H1 (cell line): ENCODE measurements at places on chromosomes 1 and 21. TPM values are rescaled to one million over a fixed set of nuclear protein-coding genes. Genes with fewer than 3 reads are reported as not detected.

- H3K36me3 ChIP-seq = no peaks in the 10 kb centered on the region
- no peak for DNase-seq
- no peak overlapping the region for H3K27ac ChIP-seq
- no peaks in the 10 kb centered on the region for H3K4me1 ChIP-seq
Measured at GRCh38 chr21:17428484-17428869, 84.4 kb upstream of the CXADR start.

DNA sequence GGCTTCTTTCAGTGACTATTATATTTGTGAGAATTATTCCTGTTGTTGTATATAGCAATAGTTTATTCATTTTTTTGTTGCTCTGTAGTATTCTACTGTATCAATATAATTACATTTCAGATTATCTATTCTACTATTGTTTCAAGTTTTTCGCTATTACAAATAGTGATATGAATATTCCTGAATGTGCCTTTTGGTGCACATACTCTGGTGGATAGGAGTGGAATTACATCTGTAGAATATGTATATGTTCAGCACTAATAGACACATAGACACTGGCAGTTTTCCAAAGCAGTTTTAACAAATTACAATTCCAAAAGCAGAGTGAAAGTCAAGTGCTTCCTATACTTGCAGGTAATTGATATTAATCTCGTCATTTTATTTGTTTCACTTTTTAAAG lies 696.2 kb upstream of the PRMT6 start:
- H3K4me3 ChIP-seq = no peak overlapping the region
- no peak overlapping the region for H3K27ac ChIP-seq
- H3K36me3 ChIP-seq = no peaks in the 10 kb centered on the region
- H3K27me3 ChIP-seq = no peaks in the 10 kb centered on the region
- no peaks in the 10 kb centered on the region for H3K4me1 ChIP-seq
- DNase-seq = no peak

GRCh38 chr1:23726686-23727085 lies 16.6 kb upstream of the ELOA start:
- H3K27me3 ChIP-seq = no peaks in the 10 kb centered on the region
- DNase-seq = no peak
- no peaks in the 10 kb centered on the region for H3K4me1 ChIP-seq
- H3K27ac ChIP-seq = no peak overlapping the region
- no peaks in the 10 kb centered on the region for H3K36me3 ChIP-seq

DNA sequence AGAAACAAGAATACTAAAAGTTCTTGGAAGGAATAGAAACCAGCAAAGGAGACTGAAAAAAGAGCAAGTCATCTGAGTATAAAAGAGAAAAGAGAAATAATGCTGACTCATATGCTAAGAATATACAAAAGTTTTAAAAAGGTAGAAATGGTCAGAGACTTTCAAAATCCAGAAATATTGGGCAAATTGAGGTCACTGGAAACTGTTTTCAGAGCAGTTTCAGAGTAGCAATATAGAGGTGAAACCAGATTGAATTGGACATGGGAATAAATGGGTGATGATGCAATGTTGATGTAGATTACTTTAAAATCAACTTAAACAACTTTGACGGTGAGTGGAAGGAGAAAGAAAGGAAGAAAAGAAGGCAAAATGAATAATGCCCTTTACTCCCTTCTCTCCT lies 1.8 kb upstream of the RPS6KC1 start:
- H3K4me3 ChIP-seq = no peak overlapping the region
- H3K4me1 ChIP-seq = peaks cover 2% of the 10 kb centered on the region; the same call in 1 of the 2 replicates
- H3K27me3 ChIP-seq = no peaks in the 10 kb centered on the region
- DNase-seq = no peak
- no peak overlapping the region for H3K27ac ChIP-seq
- no peaks in the 10 kb centered on the region for H3K36me3 ChIP-seq

- no peaks in the 10 kb centered on the region for H3K36me3 ChIP-seq
- peak overlapping the region; percentile 94 for H3K4me3 ChIP-seq
- H3K4me1 ChIP-seq = peaks cover 14% of the 10 kb centered on the region
- H3K27ac ChIP-seq = peak overlapping the region; percentile 73
- no peak for DNase-seq
Measured at GRCh38 chr1:24745711-24746413, 615 bp downstream of the CLIC4 start.

GPR153 gene
- total RNA-seq = 5.7 and 6.1 TPM in 2 replicates

- H3K27ac ChIP-seq = no peak overlapping the region
- H3K4me3 ChIP-seq = no peak overlapping the region
- H3K4me1 ChIP-seq = no peaks in the 10 kb centered on the region
- H3K27me3 ChIP-seq = no peaks in the 10 kb centered on the region
Measured at GRCh38 chr1:227185291-227185690, 133.0 kb downstream of the CDC42BPA start.

GRCh38 chr1:150225546-150225945 lies 10.4 kb downstream of the ANP32E start:
- H3K27ac ChIP-seq = no peak overlapping the region
- no peaks in the 10 kb centered on the region for H3K27me3 ChIP-seq
- H3K4me3 ChIP-seq = no peak overlapping the region
- no peaks in the 10 kb centered on the region for H3K4me1 ChIP-seq

GRCh38 chr21:38490411-38491020 lies 7.8 kb downstream of the ERG start:
- H3K4me1 ChIP-seq = peaks cover 14% of the 10 kb centered on the region
- no peak for DNase-seq
- no peak overlapping the region; the same call in 1 of the 2 replicates for H3K27ac ChIP-seq
- H3K27me3 ChIP-seq = no peaks in the 10 kb centered on the region
- H3K36me3 ChIP-seq = no peaks in the 10 kb centered on the region

SH3BGR gene
- total RNA-seq = 5.5 and 5.9 TPM in 2 replicates

DNA sequence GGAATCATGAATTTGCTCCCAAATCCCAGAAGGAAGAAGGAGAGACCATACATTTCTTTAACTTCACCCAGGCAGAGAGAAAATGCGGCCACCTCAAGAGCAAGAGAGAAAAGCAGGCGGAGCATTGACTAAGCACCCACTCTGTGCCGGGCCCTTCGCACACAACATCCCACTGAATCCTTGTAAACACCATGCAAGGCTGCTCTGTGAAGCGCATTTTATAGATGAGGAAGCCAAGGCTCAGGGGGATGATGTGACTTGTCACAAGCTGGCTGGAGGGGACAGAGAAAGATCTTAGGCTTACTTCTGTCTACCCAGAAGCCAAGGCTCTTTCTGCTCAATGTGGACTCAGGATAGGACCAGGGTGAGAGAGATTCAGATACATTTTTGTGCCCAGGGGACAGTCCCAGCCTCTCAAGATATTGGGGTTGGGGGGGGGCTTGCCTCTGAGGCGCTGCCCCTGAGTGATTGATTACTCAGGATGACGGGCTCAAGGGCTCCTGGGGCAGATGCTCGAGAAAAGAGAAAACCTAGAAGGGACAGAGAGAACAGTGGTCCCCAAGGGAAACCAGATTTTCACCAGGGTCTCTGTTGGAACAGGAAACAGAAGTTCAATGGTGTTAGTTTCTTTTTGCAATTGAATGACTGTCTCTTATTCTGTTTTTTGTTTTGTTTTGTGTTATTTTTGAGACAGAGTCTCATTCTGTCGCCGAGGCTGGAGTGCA lies 19.5 kb downstream of the PADI2 start:
- no peaks in the 10 kb centered on the region; the same call in 1 of the 2 replicates for H3K27me3 ChIP-seq
- H3K27ac ChIP-seq = no peak overlapping the region
- no peak overlapping the region for H3K4me3 ChIP-seq
- DNase-seq = no peak
- H3K4me1 ChIP-seq = 0 out of 2 replicates have a peak, but pooled peaks cover 2% of the 10 kb centered on the region

BECN2 gene
- total RNA-seq = not detected in 2 replicates

GRCh38 chr1:92095874-92096273 lies 15.7 kb downstream of the BTBD8 start:
- no peak for DNase-seq
- H3K4me3 ChIP-seq = no peak overlapping the region
- H3K4me1 ChIP-seq = no peaks in the 10 kb centered on the region
